C1 segment of cervical spinal cord (tissue), 14 donors: ENCODE measurements at places on chromosomes 4 and X.

- DNase-seq: no peak
Measured at GRCh38 chr4:186840771-186841301, 117.2 kb upstream of the FAT1 start.

DNA sequence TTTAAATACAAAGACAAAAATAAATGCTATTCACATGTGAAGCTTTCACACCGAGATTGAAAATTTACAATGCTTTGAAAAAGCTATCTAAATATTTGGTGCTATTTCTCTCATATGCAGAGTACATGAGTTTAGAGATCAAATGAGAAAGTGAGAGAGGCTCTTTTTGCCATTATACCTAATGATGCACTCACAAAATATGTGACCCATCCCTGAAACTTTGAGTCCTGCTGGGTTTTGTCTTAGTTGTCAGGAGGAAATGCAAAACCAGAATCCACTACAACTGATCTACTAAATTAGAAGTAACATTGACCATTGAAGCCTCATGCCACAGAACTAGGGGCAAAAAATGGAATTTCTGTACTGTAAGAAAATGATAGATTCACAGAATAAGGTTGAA lies 251.7 kb downstream of the MAPK10 start:
- DNase-seq: no peak

DNA sequence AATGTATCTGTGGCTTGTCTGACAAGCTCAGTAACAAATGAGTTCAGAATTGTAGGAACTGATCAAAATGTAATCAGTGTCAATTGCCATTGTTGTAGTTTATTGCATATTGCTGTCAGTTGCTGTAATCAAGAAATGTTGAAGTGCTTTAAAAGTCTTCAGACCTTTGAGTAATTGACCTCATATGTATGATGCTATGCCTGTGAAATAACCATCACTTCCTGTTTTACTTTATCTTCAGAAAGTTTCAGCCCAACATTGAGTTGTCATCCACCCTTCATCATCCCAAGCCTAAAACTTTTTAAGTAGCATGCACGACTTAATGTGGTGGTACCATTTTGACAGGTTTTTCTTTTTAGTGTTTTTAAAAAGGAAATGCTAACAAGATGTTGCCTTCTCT lies 212.4 kb downstream of the ARHGAP10 start:
- DNase-seq: no peak

DNA sequence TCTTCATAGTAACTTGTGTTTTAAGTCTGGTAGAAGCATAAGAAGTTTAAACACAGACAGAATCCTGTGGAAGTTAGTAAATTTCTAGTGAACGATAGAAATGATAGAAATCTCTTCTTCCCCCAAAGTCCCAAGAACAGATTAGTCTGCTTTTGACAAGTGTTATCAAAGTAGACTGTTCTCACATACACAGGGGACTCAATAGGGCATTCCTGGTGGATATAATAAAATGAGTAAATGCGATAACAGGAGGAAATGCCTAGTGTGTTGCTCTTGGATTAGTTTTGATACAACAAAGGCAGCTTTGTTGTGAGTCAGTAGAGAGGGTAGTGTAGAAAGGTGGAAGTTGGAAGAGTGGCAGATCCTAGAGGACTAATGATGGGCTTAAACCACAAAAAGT lies 43.5 kb downstream of the CLCN3 start:
- DNase-seq: no peak

DNA sequence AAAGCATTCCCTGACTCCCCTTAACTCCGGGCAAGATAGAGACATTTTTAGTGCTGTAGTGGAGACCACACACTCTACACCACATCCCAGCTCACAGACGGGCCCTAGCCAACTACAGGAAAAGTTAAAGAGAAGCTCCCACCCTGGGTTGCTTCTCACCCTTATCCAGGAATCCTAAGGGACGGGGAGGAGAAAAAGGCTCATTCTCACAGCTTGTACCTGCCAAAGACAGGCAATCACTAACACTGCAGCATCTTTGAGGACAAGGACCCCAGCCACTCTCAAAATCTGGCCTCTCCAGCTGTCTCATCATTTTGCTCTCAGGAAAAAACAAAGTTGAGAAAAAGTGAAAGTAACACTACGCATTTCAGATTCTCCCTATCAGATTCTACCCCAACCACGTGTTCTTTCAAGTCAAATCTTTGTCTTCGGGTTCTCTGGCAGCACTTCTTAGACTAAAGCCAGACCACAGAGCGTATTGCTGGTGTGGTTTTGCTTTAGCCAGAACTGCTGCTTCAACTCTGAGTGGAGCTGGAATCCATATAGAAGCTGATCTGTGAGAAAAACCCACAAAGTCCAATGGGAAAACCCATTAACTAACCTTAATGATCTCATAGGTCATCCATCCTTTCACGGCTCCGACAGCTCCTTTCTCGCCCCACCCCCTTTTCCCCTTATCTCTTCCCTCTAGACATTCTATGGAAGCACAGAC lies 605.9 kb upstream of the DIPK2B start:
- no peak for DNase-seq

- no peak for DNase-seq
Measured at GRCh38 chr4:184899261-184900134, 73.7 kb upstream of the ACSL1 start.

- DNase-seq: no peak
Measured at GRCh38 chrX:6666624-6667023, 131.7 kb upstream of the VCX3A start.

- DNase-seq: no peak
Measured at GRCh38 chrX:85375333-85375738, 4.1 kb downstream of the POF1B start.

- no peak for DNase-seq
Measured at GRCh38 chr4:101355246-101355645, 7.9 kb upstream of the PPP3CA start.

- DNase-seq: no peak
Measured at GRCh38 chr4:1776521-1777161, 16.5 kb upstream of the FGFR3 start.

DNA sequence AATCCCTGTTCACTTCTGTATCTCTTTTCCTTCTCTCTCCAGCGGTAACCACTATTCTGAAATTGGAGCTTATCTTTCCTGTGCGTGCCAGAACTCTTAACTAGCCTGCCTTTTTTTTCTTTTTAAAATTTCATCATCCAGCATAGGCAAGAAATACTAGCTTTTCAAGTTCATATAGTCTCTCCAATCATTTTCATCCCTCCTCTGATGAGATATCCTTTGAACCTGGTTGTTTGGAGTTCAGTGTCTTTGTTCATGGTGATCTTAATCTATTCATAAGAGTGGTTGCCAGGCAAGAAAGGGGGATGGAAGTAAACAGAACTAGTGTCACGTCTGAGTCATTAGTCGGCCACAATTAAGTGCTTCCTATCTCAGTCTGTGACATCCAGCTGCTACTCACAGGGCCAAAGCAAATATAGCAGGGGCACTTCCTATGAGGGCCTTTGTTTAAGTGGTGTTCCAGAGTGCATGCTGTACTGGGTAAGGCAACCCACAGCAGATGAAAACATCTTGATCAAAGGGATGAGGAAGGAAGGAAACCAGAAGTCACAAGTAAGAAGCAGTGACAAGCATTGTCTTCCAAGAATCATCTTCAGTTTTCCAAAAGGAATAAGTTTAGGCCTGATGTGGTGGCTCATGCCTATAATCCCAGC lies 56.4 kb upstream of the XIAP start:
- DNase-seq: no peak

DNA sequence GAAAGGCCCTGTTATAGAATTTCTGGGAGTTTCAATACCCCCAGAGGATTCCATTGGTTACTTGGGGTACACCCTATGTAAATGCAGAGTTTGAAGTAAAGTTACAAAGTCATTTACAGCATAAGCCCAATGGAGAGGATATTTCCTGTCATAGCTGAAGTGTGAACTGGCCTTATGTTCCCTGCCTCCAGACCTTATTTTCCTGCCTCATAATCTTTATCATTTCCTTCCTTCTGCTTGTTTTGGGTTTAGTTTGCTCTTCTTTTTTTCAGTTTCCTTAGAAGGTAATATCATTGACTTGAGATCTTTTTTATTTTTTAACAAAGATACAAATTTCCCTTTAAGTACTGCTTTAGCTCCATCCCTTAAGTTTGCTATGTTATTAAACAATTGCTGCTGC lies 85.4 kb downstream of the PPEF1 start:
- no peak for DNase-seq

- DNase-seq: no peak
Measured at GRCh38 chr4:57094832-57095223, 15.4 kb downstream of the IGFBP7 start.

DNA sequence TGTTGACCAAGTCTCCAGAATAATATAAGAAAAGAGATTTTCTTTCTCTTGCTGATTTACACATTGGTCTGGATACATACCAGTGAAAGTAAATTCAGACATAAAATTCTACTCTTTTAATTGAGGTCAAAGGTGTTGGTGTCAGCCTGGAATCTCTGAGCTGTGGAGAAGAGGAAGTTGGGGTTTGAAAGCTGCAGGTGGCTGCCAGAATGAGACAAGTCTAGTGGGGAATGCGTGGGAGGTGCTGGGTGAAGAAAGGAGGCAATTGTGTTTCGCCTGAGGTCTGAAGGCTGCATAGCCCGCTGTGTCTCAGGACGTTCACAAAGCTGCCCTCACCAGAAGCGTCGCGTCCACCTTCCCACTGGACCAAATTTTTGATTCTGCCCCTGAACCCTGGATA lies 31.2 kb downstream of the PHEX start:
- no peak for DNase-seq

GRCh38 chr4:126715067-126715466 lies 917.7 kb upstream of the INTU start:
- DNase-seq: no peak

DNA sequence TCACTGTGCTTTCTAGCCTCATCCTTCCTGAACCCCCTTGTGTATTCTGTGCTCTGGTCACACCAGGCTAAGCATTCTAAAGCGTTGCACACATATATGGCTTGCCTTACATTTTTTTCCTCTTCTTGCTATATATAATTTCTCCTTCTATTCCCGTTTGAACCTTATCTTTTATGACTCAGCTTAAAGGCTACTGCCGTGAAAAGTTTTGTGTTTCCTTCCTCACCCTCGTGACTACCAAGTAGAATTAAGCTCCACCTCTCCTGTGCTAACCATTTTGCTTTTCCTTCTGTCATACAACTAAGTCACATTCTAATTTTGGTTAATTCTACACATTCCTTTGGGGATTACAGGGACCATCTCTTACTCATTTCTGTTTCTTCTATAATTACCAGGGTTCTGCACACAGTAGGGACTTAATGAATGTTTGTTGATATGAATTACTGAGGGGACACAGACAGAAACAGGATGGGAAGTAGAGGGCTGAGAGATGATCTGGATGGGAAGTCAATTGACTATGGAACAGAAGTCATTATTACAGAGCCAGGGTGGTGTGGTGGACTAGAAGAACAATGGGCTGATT lies 67.1 kb downstream of the DOCK11 start:
- no peak for DNase-seq

- no peak for DNase-seq
Measured at GRCh38 chrX:155819966-155820491, 61.1 kb upstream of the VAMP7 start.

DNA sequence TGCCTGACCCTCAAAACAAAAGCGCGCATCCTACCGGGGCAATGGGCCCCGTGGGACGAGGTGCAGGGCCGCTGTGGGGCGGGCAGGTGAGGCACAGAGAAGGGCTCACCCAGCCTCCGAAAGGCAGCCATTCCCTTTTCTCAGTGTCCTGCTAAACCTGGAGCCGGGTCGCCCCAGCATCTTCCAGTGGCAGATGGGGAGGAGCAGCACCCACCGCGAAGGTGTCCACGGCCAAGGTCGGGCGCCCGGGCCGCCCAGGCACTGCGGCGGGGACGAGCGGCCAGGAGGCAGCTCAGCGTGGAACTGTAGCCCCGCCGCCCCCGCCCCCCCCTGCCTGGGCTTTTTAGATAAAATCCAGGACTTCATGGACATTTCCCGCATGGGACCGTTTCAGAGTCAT lies 19.2 kb upstream of the TLR1 start:
- DNase-seq: no peak
